CD4-positive, alpha-beta T cell treated with Interleukin-17A for 1 hour (primary cell): ENCODE measurements at places on chromosomes 4 and X.

DNA sequence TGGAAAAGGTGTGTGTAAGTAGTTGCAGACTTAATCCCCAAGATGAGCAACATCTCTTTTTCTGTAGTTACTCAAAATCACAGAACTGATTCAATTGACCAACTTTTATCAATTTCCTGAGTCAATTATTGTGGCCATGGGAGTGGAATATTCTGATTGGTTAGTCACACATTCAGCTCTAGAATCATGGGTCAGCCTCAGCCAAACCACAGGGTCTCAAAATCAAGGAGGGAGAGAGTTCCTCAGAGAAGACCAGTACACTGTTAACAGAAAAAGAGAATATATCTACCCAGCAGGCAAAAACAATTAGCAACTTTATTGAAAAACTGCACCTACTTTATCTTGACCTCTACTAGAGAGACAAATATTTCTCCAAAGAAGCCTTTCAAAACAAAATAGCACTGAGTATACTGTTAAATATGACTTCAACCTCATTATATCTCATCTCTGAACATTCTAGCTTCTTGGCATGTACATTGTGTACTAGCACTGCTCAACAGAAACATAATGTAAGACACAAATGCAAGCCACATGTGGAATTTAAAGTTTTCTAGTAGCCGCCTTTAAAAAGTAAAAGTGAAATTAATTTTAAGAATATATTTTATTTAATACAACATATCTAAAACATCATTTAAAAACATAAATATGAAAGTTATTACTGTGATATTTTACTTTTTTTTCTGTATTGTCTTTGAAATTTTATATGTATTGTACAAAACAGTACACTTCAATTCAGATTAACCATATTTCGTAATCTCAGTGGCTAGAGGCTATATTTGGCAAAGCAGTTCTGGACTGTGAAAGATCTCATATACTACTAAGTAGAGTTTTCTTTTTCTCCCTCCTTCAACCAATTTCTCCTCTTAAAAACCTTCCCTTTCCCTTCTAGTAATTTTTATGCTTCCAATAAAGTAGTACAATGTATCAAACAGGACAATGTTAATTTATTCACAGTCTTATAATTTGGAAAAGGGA lies 11.8 kb upstream of the LCORL start:
- no peak for DNase-seq

DNA sequence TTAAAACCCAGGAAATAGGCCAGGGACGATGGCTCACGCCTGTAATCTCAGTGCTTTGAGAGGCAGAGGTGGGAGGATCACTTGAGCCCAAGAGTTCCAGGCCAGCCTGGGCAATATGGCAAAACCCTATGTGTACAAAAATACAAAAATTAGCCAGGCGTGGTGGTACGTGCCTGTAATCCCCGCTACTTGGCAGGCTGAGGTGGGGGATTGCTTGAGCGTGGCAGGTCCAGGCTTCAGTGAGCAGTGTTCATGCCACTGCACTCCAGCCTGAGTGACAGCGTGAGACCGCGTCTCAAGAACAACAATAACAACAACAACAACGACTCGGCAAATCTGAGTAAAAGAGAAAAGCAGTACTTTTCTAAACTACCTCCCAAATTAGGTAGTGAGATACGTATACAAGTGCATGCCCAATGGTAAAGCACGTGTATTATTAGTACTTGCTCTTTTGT lies 13.0 kb upstream of the NDUFC1 start:
- no peak for DNase-seq

GRCh38 chr4:10272511-10272910 lies 155.9 kb upstream of the WDR1 start:
- DNase-seq, result no peak

DNA sequence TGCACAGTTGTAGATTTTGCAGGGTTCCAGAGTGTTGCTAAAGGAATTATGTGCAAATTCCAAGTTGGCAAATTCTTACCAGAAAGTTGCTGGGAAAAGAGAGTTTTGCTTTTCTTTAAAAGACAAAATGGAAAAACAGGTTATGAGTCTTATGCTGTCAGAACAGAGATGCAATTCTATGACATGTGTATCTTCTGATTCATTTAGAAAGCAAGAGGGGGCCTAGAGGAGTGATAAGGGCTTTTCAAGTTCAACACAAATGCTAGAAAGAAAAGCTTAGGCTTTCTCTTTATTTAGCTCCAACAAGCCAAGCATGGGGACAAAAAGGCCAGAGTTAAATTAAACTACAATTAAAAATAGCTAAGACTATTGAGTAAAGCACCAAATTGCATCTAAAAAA lies 72.4 kb upstream of the GATB start:
- DNase-seq, result no peak

DNA sequence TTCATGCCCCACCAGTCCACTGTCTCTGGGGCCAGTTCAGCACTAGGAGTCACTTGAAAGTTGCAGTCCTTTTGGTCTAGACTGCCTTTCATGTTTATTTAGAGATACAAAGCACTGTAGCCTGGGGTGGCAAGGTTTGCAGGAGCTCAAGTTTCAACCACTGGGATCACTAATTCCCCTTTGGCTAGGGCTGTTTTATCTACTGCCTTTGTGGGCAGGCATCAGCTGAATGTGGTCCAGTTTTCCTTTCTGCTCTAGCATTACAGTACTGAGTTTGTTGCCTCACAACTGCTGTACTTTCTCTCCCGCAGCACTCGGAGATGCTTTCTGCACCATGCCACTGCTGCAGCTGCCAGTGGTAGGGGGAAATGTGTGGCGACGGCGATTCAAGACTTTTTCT lies 222.3 kb upstream of the HDX start:
- no peak for DNase-seq

DNA sequence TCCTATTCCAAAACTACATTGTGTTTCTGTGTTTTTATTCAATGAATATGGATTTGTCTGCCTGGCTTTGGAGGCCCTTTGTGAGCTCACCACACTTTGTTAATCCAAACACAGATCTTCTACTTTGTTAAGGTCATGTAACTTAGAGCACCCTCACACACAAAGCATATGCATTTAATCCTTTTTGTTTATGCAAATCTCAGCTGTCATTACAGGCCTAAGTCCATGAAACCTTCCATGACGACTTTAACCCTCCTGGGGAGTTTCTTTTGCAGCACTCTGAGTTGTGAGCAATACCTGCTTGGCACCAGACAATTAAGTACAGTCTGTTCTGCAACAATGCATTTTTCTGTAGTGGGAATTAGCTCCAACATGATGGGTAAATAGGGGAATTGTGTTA lies 14.9 kb downstream of the CCSER1 start:
- DNase-seq, result no peak

GRCh38 chr4:130922955-130923354 lies 1827.0 kb downstream of the C4orf33 start:
- DNase-seq, result no peak

DNA sequence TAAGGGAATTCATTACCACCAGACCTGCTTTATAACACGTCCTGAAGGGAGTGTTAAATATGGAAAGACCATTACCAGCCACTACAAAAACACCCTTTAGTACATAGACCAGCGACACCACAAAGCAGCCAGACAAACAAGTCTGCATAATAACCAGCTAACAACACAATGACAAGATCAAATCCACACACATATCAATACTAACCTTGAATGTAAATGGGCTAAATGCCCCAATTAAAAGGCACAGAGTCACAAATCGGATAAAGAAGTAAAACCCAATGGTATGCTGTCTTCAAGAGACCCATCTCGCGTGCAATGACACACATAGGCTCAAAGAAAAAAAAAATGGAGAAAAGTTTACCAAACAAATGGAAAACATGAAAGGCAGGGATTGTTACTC lies 36.9 kb downstream of the FGF16 start:
- no peak for DNase-seq

GRCh38 chr4:183182873-183183725 lies 84.0 kb downstream of the WWC2 start:
- peak; percentile 13 for DNase-seq

DNA sequence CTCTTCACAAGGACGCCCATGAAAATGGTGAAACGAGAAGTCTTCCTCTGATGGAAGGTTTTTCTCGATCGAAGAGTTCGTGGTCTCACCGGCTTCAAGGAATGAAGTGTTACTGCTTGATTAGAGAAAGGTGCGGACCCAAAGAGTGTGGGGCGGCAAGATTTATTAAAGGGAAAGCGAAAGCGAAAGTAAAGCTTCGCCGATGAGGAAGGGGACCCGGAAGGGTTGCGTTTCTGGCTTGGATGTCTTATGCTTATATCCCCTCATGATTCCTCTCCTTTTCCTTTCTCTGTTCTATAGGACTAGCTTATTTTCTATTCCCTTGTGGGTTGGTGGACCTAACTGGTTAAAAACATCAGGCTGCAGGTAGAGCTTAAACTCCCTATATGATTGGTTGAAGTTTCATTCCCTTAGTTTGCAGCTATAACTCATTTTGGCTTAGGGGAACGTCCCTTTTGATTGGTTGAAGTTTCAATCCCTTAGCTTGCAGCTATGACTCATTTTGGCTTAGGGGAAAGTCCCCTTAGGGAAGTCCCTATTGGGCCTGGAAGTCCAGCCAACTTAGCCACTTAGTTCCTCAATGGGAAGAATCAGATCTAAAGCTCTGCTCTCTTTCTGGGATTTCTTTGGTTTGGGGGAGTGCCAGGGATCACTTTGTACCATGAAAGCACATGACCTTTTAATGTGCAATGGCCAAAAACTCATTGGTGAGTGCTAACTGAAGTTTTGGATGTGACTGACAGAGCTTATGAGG lies 1025.0 kb upstream of the PCDH10 start:
- peak; percentile 9 for DNase-seq

DNA sequence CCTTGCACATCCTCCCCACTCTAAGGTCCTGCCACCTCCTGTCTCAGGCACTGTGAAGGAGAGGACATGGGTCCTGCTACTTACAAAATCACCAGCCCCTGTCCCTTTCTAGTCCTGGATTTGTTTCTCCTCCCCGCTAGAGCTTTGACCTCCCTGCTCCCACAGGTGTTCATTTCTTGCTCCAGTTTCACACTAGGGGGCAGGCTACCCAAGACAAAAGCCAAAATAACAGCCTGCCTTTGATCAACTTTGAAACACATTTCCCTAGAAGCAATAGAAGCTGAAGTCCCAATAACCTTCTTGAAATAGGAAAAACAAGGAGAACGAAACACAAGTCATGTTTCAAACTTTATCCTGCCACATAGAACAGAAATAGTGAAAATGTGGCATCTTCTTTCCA lies 164.4 kb downstream of the QDPR start:
- peak; percentile 46 for DNase-seq

GRCh38 chr4:149952716-149953115 lies 125.5 kb upstream of the DCLK2 start:
- DNase-seq, result no peak

GRCh38 chr4:176498617-176499256 lies 179.0 kb downstream of the SPCS3 start:
- DNase-seq, result no peak

DNA sequence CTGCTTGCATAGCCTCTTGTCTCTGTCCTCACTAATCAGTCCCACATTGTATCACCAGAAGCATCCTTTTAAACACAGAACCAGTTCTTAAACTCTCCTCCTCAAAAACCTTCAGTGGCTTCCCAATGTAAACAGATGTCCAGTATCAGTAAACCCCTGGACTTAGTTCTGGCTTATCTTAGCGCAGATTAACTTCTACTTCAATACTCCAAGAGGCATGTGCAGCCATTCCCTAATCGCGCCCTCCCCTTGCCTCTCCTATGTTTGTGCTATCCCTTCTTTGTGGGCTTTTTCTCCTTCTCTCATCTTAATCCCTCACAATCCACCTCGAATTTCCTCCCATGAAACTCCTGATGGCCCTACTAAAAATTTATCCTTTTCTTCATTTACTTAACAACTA lies 193.8 kb downstream of the FBXO8 start:
- DNase-seq, result no peak

- DNase-seq, result no peak
Observed at GRCh38 chrX:19630228-19630627, 114.9 kb upstream of the MAP3K15 start.

- DNase-seq, result no peak
Observed at GRCh38 chr4:138078253-138078652, 163.9 kb downstream of the SLC7A11 start.

DNA sequence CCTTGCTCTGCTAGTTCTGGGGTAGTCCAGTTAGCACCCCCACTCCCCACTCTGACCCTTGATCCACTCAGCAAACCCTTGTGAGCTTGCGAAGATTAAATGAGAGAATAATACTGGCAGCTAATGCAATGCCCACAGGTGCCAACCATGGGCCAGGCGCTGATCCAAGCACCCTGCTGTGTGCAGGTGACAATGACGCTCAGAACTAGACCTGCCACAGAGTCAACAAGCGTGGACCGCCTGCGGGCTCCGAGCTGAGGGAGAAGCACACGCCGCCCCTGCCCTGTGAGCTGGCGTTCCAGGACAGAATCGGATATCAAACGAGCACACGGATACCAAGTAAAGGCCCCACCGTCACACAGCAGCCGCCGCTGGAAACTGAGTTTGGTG lies 129.2 kb downstream of the FAM53A start:
- no peak for DNase-seq

DNA sequence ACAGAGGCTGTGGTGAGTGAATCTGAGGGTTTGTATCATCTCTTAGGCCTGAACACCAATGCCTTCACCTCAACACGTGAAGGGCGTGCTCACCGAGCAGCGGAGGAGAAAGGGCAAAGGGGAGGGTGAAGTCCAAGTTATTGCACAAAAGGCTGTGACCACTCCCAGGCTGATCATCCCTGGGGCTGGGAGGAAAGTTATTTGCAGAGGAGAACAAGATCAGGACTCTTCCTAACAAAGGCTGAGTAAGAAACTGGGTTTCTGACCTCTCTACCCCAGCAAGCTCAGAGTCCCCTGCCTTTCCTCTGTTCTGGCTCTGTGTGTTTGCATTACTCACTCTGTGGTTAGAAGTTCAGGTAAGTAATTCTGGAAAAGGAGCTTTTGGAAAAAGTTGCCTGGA lies 366.3 kb upstream of the CXorf51A start:
- no peak for DNase-seq

DNA sequence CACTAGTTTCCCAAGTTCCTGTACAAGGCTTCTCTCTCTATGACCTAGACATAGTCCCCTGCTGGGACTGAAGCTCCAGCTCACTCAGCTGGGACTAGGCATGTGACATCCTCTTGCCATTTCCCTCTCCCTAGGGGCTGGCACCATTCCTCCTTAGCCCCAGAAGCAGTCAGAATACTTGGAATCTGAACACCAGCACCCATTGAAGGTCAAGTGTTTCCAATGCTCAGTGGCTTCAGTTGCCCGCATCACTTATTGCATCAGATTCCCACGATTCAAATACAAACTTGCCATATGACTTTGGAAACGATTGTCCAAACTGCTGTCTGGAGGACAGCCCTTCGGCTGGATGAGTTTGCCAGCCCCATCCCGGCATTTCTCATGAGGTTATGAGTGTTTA lies 65.5 kb upstream of the HOPX start:
- no peak for DNase-seq

DNA sequence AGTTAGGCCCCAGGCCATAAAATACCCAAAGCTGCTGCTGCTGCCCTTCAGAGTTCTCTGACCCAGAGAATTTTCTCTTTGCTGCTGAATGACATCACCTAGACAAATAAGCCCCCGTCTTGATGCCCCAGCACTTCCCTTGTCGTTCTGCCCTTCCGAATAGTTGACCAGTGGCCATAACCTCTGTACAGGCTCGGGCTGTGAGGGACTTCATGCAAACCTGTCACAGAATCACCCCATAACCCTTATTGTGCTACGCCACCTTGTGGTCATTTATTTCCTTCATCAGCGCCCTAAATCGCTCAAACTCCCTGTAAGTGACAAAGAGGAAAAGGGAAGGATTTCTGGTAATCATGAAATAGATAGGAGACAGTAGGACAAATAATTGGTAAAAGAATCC lies 18.8 kb downstream of the SPACA5 start:
- peak; percentile 68 for DNase-seq
